Dermis blood vessel endothelial cell (primary cell): ENCODE measurements at places on chromosomes 2 and 18. TPM values are rescaled to one million over a fixed set of nuclear protein-coding genes. Genes with fewer than 3 reads are reported as not detected.

Gene IL36RN
- not detected in 2 replicates for total RNA-seq

DNA sequence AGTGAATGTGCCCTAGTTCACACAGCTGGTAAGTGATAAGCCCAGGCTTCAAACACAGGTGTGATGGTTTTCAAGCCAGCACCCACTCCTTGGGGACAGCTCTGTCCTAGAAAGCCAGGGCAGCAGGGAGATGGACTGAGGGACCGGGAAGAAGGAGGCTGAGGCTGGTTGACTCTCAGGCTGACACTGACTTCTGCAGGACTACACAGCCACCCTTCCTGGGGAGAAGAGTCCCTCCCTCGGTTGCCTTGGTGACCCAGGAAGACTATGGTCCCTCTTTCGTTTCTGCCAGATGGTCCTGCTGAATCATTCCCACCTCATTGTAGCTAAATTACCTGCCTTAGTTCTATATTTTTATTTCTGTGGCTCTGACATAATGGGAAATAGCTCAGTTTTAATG, 11.3 kb upstream of the FSHR start:
- DNase-seq = no peak

Gene SNX17
- total RNA-seq = 143 and 158 TPM in 2 replicates

- peak; percentile 21 for DNase-seq
Observed at GRCh38 chr2:38600242-38600891, 2.4 kb downstream of the HNRNPLL start.

GRCh38 chr2:27921880-27922547, 31.5 kb downstream of the BABAM2 start:
- DNase-seq = no peak
